Activated CD8-positive, alpha-beta memory T cell treated with anti-CD3 and anti-CD28 coated beads for 4 hours (primary cell): ENCODE measurements at places on chromosomes 2 and 18.

GRCh38 chr2:223314811-223315210 lies 262.8 kb downstream of the KCNE4 start:
- DNase-seq, result no peak

DNA sequence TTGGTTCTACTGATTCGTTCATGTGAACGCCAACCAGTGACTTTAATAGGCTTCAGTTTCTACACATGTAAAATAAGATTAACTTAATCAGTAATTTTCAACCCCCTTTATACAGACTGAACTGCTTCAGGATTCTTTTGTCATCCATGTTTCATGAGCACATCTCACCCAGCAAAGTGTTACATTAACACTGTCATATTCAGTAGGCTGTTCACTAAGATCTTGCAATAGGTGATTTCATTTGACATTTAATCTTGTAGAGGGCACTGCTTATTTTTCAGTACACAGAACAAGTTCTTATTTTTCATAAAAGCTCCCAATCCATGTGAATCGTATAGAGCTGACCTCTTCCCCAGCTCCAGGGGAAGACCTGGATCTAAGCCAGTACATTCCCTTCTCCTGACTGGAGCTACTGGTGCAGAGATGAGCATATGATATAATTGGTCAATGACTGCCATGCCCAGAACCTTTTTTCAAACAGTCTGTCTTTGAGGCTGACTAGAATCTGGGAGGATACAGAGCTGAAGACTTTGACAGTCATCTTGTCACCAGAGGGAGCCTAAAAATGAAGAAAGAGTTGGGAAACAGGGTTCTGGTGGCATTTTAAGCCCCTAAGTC lies 72.2 kb upstream of the CHRNA1 start:
- DNase-seq, result no peak

GRCh38 chr2:217193431-217194340 lies 333.8 kb upstream of the TNP1 start:
- no peak for DNase-seq

DNA sequence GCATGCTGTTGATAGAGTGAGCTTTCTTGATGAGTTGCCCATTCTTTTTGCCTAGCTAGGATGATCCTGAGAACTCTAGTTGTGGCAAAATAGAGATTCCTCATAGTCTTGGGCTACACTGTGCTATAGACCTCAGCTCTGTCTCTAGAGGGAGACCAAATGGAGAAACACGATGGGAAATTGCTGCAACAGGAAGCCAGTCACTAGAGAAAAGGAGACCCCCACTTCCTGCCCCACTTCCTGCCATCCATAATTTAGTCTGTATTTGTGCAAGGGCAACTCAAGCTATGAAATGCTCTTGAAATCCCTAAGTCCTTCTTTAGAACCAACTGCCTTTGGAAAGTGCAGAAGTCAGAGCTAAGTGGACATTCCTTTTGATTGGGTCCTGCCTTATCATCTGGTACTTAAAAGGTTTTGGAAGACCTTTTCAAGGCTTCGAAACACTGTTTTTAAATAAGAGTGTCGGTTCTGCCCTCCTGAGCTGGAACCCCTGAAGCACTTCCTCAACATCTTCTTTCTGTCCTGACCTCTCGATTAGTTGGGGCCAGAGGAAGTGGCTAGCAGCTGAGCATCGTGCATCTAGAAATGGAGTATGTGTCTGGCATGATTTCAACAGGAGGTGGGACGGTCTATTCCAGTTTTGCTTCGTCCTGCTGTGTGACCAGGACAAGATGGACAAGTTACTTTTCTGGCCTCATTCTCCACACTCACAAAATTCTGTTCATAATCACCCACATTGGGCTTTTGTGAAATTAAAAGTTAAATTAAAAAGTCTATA lies 8.6 kb upstream of the KCNE4 start:
- DNase-seq, result no peak

DNA sequence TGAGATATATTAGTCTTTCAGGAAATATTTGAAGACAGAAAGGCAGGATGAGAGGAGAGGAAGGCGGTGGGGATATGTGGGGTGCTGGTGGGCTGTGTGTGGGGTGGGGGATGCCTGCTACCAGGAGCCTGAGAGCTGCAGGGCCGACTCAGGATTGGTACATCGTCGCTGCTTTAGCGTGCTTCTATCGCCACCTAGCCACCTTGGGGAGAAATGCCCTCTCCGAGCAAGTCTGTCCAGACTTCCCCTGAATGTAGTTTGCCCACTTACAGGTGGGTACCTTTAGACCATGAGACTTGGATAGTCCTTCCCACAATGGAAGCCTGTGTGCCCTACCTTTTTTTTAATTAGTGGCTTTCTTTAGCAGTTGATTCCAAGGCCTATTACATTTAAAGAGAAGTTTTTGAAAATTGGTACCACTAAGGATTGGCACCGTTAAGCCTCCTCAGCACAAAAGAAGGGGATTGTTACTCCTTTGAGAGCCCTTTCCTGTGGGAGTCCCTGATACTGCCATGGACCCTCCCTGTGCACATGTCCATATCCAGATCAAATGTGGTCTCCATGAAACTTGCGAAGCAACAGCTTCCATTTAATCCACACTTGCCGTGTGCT lies 114.1 kb upstream of the NDUFV2 start:
- DNase-seq, result peak; percentile 19

DNA sequence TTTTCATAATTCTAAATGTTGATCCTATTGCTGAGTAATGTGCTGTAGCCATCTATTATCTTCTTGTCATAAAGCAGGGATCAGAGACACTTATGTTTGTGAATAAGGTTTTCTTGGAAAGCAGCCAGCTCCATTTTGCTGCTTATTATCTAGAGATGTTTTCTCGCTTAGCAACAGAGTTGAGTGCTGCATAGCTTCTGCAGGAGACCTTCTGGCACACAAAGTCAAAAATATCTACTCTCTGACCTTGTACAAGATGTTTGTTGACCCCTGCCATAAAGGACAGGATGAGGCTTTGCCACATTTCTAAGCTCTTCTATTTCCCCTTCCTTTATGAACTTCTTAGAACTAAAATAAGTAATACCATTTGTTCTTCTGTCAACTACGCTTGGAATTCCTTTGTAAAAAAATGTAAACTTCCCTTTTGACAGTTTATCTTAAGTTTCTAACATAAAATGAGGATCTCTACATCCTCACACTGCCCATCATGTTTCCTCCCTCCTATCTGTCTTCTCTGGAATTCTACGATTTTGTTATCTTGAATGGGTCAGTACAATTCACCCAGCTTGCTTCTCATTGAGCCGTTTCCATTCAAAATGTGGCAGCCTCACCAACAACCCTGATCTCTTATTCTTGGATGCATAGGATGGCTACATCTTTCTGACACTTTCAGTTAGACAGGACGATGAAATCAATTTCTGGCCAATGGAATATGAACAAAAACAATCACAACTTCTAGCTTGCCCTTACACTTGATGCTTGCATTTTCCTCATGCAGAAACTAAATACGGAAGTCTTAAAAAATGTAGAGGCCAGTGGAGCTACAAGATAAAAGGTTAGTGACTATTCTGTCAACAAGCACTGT lies 1377.0 kb downstream of the SUCLG1 start:
- DNase-seq, result no peak

DNA sequence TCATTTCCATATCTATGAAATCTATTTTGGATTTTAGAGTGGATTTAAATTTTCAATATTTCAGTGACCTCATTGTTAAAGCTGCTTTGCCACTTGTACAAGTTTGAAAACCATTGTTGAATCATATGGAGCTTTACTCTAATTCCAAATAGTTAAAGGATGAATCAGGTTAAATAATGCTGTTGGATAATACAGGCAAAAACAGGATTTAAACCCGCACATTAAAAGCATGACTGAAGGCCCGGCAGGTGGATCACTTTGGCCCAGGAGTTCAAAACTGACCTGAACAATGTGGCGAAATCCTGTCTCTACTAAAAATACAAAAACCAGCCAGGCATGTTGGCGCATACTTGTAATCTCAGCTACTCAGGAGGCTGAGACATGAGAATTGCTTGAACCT lies 68.3 kb downstream of the RIF1 start:
- no peak for DNase-seq

DNA sequence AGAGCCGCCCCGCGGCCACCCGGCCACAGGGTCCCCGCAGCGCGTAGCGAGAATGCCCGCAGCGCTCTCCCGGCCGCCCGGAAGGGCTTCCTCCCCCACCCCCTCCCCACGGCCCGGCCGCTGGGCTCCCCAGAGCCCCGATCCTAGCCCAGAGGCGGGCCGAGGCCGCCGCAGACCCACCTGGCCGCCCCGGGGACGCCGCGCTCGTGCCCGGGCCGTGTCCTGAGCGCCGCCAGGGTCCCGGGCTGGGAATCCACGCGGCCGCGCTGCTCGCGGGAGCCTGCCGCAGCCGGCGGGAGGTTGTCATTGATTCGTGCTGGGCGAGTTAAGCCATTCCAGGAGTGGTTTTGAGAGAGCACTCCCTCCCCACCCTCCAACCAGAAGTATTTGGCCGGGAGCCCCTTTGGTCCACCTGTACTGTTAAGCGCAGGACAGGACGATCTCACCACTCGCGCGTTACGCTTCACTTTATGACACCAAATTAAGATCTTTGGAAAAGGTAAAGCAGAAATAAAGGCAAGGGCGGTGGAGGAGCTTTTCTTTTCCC lies 206.4 kb upstream of the SMAD2 start:
- DNase-seq, result no peak

DNA sequence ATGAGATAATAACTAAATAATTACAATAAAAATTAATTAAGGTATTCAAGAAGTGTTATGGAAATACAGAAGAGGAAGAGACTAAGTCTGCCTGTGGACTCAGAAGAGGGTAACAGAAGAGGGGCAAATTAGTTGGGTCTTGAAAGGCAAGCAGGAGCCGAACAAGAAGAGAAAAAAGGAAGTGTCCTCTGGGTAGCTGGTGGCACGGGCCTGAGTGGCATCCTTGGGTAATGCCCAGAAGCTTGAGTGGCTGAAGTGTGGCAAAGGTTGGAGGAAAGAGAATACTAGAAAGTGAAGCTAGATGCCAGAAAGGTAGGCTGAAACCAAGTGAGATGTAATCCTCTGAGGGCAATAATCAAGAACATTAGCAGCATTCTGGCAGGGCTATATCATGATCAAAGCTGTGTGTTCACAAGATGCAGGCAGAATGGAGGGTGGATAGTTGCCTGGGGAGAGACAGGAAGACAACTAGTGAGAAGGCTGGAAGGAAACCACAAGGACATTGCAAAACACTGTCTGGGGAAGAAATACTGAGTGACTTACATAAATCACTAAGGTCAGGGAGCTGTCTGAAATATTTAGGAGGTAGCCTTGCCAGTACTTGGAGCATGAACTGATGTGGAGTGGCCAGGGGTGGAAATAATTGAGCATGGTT lies 16.2 kb downstream of the DOCK10 start:
- DNase-seq, result no peak

DNA sequence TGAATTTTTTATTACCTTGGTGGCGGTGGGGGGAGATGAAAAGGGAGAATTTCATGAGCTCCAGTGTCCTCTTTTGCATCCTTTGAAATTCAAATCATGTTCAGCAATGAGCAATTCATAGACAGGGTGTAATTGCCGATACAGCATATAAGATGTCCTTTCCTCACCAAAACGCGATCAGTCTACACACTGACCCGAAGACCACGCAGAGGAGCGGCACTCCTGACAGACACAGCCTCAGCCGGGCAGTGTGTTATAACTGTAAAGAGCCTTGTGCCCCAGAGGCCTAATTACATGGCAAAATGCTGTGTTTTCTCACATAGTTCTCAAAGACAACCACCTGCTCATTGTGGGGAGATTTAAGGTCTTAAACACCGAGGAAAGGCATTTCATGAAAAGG lies 38.4 kb upstream of the APCDD1 start:
- no peak for DNase-seq

DNA sequence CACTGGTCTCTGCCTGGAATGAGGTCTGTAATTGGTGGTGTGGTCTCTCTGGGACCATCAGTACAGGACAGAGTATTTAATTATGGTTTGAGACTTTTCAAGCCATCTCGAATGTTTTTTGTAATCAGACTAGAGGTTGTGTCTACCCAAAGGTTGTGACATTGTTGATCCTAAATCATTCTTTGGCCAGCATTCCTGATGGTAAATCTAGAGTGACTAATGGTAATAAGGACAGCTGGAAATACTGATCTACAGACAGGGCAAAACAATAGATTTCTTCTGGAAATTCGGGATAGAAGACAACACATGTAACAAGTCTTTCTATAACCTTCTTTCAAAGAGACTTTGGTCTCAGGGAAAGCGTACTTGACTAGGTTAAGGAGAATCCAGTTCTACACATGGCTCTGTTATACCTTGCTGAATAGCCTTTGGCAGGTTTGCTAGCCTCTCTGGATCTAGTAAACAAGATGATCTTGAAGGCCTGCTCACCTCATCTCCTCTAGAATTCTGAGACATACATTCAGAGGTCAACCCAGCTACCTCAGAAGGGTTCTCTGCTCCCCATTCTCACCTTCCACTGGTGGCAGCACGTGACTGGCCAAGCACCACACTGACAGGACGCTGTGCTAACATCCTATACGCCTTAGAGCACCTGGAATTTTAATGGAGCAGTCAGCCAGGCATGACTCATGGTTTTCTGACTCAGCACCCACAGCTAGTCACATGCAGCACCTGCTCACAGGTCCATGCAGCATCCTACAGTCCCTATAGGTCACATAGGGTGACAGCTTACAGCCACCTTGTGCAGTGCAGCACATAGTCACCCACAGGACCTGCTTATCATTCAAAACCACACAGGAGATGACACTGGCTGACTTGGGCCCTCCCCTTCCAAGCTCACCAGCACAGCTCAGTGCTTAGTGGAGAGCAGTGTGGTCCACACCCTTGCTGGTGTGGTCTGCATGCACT lies 12.2 kb downstream of the PLB1 start:
- DNase-seq, result peak; percentile 2

DNA sequence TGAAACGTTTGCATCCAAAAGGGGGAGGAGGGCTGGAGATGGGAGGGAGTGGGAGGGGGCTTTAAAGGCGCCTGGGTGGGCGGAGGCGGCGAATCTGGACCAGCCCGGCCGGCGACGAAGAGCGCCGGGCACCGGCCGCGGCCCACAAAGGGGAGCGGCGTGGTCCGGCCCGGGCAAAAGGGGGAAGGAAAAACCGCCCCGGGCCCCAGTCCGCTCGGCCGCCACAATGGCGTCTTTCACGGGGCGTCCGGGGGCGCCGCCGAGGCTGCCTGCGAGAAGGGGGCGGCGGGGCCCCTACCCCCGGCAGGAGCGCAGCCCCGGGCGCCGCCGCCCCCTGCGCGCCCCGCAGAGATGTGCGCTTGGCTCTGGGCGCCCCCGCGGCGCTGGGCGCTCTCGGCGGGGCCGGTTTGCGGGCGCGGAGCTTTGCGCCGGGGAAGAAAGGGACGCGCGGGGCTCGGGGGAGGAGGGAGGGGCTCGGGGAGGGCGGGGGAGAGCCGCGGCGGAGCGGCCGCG lies 108.1 kb upstream of the KCTD1 start:
- no peak for DNase-seq
